Stimulated activated CD8-positive, alpha-beta memory T cell treated with anti-CD3 and anti-CD28 coated beads, Interleukin-7, amount 100 ng/mL, for 1 hour (primary cell): ENCODE measurements at places on chromosomes 5 and 9.

- DNase-seq: no peak
These were observed 154.6 kb downstream of the SYK start for GRCh38 chr9:90956026-90956810.

GRCh38 chr5:19988457-19988856 is 457 bp upstream of the CDH18 start:
- no peak for DNase-seq

DNA sequence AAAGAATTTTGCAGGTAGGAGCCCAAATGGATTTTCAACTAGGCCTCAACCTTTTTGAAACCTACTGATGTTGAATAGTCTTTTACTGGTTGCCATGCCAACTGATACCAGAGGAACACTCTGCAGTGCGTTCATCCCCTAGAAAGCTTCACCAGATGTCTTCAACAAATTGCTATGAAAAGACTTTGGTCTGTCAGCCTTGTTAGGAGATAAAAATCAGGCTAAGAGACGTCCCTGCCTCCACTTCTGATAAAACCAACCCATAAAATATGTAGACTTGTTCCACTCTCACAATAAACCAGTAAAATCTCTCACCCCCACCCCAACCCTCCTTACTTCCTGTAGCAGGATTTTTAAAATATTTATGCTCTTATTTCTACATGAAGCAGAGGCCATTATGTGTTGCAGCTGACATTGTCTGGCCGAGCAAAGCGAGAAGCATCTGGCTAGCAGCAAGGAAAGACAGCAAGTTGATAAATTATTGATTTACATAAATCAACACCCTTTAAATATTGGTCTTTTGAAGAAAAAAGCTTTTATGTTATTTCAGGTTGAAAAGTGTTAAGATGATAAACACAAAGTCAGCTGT is 428.7 kb downstream of the ISL1 start:
- no peak for DNase-seq

GRCh38 chr5:132296412-132297016 is 2.3 kb downstream of the SLC22A4 start:
- no peak for DNase-seq

GRCh38 chr9:113222482-113222841 is 1.1 kb downstream of the SLC31A1 start:
- no peak for DNase-seq

DNA sequence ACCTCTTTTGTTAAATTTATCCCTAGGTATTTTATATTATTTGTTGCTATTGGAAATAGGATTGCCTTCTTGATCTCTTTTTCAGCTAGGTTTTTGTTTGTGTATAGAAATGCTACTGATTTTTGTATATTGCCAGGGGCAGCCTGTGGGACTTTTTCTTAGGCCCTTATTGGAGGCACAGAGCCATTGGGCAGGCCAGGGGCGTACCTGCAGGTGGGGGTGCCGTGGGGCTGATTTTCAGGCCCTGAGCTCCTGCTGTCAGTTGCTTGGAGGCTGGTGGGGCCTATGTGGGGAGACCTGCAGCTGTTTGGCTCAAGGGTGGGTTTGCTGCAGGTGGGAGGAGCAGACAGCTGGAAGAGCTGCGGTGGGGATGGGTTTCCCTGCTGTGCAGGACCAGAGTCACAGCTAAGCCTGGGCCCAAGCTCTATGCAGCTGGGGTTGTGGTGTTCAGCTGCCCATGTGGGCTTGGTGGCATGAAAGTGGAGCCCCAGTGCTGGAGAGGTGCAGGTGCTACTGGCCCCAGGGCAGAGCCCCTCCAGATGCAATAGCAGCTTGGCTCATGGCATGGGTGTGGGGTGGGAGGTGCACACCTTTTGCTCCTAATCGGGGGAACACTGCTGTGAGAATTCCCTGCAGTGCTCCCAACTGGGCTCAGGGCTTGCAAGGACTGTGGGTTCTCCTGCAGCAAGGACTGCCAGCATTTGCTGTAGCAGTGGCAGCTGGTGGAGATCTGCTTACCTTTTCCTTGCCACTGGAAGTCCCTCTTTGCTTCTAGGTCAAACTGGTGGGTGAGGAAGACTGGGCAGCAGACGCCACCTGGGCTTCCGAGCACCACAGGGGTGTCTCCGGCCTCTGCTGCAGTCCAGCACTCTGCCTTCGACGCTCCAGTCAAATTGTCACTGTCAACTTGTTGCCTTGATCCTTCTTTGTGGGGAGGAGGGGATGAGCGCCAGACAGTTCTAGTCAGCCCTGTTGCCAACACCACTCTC is 7.6 kb upstream of the CLPTM1L start:
- no peak for DNase-seq

- DNase-seq: no peak
These were observed 66.1 kb downstream of the CACNA1B start for GRCh38 chr9:137943655-137944054.

DNA sequence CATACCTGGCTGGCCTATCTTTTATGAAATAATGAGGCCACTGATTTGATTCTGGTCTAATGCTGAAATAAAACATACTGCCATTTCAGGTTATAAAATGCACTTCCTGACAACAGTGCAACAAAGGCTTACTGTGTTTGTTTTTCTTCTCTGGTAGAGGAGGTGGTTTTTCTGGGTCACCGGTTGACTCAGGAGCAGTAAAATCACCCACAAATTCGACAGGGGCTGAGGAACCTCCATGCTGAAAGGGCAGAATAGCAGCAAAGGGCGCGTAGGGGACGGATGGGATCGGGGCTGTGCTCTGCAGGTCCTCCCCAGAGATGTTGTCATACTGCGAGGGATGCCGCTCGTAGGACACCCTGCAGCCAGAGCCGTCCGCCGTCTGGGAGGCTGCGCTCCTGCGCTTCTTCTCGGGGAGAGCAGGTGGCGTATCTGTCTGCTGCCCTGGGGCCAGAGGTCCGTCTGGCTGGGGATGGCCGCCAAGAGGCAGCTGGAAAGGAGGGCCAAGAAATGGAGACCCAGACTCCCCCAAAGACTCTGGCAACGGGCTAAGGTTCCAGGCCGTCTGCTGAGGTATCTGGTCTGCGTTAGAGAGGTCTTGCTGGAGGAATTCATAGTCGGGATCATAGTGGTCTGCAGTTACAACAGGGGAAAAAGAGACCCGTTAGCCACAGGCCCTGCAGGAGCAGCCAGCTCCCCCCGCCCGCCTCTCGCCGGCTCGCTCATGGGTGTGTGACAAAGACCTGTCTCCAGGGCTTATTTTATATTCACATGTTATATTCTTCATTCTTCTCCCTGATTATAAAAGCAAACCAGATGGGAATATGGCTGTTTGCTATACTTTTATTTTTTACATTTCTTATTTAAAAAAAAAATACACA is 80.7 kb downstream of the PRRT1B start:
- DNase-seq: no peak

DNA sequence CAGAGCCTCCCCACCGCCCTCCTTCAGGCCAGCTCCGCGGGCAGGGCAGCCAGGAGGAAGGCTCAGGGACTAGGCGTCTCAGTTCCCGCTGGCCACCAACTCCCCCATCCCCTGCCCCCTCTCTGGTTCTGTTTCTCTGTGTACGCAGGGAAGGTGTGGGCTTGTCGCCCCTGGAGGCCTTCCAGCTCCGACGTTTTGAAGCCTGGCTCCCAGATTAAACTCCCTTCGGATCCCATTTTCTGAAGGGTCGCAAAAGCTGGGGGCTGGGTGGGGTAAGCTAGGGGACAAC is 346 bp downstream of the ATOX1 start:
- DNase-seq: no peak

DNA sequence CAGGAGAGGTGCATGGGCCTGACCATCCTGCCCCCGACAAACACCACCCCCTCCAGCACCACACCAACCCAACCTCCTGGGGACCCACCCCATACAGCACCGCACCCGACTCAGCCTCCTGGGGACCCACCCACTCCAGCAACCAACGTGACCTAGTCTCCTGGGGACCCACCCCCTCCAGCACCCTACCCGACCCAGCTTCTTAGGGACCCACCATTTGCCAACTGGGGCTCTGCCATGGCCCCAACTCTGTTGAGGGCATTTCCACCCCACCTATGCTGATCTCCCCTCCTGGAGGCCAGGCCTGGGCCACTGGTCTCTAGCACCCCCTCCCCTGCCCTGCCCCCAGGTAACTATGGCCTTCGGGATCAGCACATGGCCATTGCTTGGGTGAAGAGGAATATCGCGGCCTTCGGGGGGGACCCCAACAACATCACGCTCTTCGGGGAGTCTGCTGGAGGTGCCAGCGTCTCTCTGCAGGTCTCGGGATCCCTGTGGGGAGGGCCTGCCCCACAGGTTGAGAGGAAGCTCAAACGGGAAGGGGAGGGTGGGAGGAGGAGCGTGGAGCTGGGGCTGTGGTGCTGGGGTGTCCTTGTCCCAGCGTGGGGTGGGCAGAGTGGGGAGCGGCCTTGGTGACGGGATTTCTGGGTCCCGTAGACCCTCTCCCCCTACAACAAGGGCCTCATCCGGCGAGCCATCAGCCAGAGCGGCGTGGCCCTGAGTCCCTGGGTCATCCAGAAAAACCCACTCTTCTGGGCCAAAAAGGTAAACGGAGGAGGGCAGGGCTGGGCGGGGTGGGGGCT is 4.6 kb downstream of the CEL start:
- no peak for DNase-seq
